ENCODE measurements at places on chromosomes 1 and 21. TPM values are rescaled to one million over a fixed set of nuclear protein-coding genes. Genes with fewer than 3 reads are reported as not detected.

DNA sequence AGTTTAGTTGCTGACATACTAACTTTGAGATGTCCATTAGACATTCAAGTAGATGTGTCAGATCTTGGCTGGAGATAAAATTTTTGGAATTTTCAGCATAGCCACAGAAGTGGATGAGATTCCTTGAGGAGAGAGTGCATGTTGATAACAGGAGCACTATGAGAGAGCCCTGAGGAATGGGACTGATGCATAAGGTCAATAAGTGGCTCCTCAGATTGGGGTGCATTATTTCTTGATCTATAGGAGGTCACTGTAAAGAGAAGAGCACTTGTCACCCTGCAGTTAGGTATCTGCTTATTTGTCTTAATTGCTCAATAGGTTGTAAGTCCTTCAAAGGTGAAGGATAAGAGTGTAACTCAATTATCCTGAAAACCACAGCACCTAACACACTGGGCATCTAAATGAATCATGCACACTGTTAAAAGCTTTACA lies 52.0 kb upstream of the TACSTD2 start:
- DNase-seq: no peak

GRCh38 chr1:197799271-197799670 lies 24.0 kb upstream of the DENND1B start:
- peak; percentile 62 for DNase-seq

The USH2A gene
- 3.1 TPM for total RNA-seq

DNA sequence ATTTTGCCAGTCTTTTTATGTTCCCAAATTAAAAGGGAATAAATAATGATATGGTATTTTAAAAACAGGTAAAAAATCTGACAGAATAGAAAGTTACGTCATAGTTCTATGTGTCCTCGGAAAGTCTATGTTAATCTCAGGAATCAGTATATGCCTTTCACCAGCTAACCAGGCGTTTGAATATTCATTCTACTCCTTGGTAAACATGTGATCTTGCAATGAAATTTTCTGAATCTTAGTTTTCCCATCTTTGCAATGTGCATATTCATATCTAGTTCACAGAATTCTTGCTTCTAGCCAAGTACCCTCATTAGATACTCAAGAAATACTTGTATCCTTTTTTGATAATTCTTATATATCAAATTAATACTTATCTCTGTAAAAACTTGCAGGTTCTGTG lies 179.4 kb downstream of the ZP4 start:
- no peak for DNase-seq

The DISP3 gene
- total RNA-seq: 7.3 TPM

DNA sequence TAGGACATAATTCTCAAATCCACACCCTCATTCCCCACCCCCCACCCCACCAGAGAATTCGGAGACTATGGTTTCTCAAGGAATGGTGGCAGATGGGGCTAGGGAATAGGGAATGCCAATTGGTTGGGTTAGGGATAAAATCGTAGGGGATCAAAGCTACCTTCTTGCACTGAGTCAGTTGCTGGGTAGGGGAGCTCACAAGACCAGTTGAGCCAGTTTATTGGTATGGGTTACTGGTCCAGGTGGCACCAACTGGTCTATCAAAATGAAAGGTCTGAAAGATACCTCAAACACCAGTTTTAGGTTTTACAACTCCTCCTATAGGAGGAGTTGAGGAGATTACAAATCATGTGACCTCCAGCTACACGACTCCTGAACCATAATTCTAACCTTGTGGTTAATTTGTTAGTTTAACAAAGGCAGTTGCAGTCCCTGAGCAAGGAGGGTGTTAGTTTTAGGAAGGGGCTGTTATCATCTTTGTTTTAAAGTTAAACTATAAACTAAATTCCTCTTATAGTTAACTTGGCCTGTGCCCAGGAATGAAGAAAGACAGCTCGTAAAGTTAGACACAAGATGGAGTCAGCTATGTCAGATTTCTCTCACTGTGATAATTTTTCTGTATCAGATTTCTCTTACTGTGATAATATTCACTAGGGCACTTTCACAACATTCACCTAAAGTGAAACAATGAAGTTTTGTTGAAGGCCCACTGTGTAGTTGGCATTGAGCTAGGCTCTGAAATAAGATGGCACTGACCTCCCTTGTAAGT lies 2.5 kb downstream of the SHISAL2A start:
- DNase-seq: no peak

DNA sequence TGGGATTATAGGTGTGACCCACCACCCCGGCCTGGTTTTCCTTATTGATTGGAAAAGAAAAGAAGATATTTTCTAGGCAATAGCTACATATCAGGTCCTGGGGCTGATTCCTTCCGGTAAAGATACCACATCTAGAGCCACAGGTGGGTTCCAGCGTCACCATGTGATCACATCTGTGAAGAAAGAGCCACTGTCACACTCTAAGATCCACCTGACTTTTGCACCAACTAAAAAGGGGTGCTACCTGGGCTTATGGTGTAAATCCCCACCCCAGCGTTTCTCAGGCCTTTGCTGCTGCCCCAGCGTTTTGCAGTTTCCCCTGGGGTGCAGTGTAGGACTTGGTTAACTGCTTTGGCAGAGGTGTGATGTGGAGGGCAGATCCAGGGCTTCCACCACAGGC lies 22.3 kb upstream of the PDE9A start:
- peak; percentile 26 for DNase-seq

The CNKSR1 gene
- total RNA-seq: 35.8 TPM

DNA sequence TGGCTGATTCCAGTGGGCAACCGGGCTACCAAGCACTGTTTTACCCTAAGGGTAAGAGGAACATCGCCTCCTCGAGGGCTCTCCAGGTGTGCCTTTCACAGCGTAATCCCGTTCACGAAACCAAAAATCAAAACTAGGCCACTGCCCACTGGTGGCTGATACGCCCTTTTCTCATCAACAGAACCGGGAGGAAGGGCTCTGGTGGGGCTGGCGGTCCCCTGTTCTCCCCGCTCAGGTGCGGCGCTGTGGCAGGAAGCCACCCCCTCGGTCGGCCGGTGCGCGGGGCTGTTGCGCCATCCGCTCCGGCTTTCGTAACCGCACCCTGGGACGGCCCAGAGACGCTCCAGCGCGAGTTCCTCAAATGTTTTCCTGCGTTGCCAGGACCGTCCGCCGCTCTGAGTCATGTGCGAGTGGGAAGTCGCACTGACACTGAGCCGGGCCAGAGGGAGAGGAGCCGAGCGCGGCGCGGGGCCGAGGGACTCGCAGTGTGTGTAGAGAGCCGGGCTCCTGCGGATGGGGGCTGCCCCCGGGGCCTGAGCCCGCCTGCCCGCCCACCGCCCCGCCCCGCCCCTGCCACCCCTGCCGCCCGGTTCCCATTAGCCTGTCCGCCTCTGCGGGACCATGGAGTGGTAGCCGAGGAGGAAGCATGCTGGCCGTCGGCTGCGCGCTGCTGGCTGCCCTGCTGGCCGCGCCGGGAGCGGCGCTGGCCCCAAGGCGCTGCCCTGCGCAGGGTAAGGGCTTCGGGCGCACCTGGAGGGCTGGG lies at the start of gene IL6R:
TSS of gene IL6R (plus strand) at position 360 of the 763 bp plus-strand sequence. CDS start at position 647, 287 bp downstream.
- DNase-seq: peak; percentile 92

- no peak for DNase-seq
These were observed 2.4 kb upstream of the PDXK start for GRCh38 chr21:43716376-43717165.

- DNase-seq: no peak
These were observed 10.7 kb downstream of the WNT3A start for GRCh38 chr1:228017356-228018124.

The RNU1-2 gene
- 2,322 TPM for total RNA-seq

The FCER1A gene
- not detected for total RNA-seq

DNA sequence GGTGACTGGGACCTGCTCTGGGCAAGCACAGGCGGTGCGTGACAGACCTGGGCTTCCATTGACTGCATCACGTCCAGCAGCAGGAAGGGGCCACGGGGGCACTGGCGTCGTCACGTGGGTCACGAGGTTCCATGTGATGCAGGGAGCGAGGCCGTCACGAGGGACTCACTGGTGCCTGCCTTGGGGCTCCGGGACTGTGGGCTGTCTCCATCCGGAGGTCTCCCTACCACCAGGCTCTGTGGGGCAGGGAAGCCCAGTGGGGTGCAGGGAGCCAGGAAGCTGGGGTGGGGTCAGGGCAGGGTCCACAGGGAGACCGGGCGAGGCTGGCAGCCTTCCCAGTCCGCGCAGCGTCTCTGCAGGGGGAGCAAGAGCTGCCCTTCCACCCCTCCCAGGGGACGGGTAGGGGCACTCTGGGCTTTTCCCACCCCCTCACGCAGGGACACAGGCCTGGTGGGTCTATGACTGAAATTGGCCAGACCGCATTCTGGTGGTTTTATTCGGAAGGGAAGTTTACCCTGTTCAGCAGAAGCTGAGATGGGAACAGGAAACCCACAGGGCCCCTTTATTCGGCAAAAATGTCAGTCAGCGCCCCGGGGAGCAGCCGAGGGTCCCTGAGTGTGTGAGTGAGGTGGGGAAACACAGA lies 416 bp upstream of the TNFRSF14 start:
- no peak for DNase-seq
